ENCODE measurements at places on chromosomes 1 and 21.

- no peak for DNase-seq
Observed at GRCh38 chr1:116508984-116509980, 61.5 kb downstream of the CD58 start.

- DNase-seq, result no peak
Observed at GRCh38 chr1:228507961-228508652, 20.9 kb downstream of the RNF187 start.

GRCh38 chr1:60581455-60582220 lies 500.7 kb upstream of the NFIA start:
- no peak for DNase-seq

DNA sequence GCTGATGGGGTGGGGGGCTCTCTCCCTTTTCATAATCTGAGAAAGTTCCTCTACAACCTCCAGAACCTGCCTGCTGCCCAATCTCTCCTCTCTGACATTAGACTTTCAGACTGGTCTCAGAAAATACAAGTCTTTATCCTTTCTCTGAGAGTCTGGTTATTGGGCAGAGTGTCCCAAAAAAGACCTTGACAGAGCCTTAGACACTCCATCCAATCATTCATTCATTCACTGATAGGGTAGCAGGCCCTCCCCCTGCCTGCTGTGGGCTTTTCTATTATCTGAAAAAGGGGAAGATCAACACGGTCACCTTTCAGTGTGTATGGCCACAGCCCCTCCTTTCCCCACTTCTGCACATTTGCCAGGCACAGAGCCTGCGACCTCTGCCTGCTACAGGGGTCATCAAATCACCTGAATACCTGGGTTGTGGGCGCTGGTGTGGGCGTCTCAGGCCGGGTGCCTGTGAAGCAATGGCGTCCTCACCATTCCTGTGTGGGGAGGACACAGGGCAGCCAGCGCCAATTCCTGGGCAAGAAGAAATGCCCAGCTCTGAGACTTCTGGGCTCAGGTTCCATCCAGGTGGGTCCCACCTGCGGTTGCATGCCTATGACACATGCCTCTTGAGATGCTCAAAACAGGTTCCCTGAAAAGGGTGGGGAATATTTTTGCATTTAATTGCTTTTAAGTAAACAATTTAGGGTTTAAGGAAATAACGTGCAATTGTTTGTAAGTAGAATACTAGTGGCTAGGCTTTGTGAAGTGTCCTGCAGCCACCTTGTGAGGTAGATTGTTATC lies 52.8 kb downstream of the ELK4 start:
- DNase-seq, result no peak

- DNase-seq, result no peak
Observed at GRCh38 chr1:160838888-160839287, 23.8 kb downstream of the CD244 start.

GRCh38 chr1:26363549-26364448 lies 8.8 kb downstream of the ZNF683 start:
- peak; percentile 52 for DNase-seq

- no peak for DNase-seq
Observed at GRCh38 chr1:43986712-43987111, 4.7 kb upstream of the CCDC24 start.

DNA sequence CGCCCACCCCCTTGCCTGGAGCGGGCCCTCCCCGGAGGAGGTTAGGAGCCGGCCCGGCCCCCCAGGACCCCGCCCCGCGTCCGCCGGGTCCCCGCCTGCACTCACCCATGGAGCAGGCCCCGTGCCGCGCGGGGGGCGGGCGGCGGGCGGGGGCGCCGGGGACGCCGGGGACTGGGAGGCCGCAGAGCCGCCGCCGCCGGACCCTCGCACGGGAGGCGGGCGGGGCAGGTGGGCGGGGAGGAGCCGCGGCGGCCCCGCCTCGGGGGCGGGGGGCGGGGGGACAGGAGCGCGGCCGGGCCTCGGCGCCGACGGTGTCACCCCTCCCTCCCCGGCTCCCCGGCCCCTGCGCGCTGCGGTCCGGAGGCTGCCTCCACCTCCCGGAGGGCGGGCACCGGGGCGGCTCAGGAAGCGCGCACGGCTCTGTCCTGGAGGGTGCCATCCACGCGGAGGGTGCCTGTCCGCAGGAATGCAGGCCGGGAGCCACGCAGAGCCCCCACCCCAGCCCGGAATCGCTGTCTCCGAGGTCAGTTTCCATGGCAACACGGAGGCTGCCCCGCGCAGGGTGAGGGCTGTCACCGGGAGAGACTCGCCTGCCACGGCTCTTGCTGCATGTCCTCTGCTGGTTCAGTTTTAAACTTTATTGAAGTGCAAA lies 5.9 kb upstream of the PLEKHG5 start:
- peak; percentile 35 for DNase-seq

DNA sequence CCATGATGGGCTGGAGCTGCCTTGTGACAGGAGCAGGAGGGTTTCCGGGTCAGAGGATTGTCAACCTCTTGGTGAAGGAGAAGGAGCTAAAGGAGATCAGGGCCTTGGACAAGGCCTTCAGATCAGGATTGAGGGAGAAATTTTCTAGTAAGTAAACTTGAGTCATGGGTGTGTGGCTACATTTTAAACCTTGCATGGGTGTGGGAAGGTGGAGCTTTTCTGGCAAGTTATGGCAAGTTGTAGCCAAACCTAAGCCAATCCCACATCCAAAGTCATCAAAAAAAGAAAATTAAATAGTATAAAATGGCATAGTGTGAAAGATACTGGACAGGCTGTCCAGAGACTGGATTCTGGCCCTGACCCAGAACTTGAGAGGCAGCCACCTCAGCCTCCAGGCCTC lies 39.8 kb upstream of the HSD3B1 start:
- no peak for DNase-seq

DNA sequence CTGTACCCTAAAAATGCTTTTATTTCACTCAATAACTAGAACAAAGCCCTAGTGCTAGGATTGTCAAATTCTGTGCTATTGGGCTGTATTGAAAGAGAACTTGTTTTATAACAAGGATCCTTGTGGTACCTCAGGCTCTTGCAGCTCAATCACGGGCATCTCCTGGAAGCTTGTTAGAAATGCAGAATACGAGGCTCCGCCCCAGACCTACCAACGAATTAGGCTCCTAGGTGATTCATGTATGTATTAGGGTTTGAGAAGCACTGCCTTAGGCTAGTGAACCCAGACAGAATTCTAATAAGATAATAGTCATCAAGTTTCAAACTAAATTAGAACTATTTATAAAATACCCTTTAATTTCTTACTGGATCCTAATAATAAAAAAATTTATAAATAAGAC lies 45.6 kb downstream of the ZZZ3 start:
- no peak for DNase-seq

DNA sequence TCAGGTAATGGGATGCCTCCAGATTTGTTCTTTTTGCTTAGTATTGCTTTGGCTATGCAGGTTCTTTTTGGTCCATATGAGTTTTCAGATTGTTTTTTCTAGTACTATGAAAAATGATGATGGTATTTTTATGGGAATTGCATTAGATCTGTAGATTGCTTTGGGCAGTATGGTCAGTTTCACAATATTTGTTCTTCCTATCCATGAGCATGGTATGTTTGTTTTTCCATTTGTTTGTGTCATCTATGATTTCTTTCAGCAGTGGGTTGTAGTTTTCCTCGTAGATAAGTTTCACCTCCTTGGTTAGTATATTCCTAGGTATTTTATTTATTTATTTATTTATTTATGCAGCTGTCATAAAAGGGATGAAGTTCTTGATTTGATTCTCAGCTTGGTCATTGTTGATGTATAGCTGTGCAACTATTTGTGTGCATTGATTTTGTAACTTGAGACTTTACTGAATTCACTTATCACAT lies 103.9 kb upstream of the DNAH14 start:
- no peak for DNase-seq

GRCh38 chr1:24321126-24321525 lies 2.0 kb downstream of the GRHL3 start:
- DNase-seq, result no peak

Measured in T-helper 22 cell (primary cell).